ENCODE measurements at places on chromosomes 11 and 22.

DNA sequence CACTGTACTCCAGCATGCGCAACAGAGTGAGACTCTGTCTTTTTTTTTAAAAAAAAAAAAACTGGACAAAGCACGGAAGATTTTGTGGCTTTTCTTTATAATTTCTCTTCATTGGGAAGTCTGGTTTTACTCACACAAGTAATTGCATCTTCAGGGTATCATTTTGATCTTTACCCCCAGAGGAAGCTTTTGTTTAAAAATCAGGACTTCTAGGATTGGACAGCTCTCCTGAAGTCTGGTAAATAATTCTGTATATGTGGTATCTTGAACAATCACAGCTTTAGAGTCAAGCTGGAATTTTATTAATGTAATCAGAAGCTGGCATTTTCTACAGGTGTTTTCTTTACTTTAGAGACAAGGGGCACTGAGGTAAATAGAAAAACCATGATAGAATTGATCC lies 208.1 kb upstream of the NARS2 start:
- DNase-seq: no peak

- DNase-seq: no peak
Measured at GRCh38 chr11:10730151-10730550, 20.9 kb upstream of the CTR9 start.

- no peak for DNase-seq
Measured at GRCh38 chr22:39301926-39302325, 17.5 kb downstream of the RPL3 start.

- no peak for DNase-seq
Measured at GRCh38 chr11:67071420-67072284, 15.0 kb downstream of the RHOD start.

DNA sequence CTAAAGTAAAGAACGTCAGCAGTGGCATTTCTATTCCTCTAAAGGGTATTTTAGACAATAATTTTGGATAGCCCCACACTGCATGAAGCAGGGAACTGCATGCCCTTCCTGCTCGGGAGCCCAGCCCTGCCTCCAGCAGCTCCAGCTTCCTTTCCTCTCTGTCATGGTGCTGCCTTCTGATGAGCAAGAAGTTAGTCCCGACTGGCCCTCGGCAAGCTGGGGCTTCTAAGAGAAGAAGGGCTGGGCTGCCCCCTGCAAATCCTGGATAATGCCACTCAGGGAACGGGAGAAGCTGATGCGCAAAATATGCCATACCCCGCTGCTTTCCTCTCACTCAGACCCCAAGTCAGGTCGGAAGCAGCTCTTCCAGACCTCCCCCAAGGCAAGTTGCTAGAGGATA lies 296.4 kb downstream of the ETS1 start:
- no peak for DNase-seq

Data from SK-N-MC (cell line).